ENCODE measurements at places on chromosomes 2 and 18.
A peak's percentile ranks its signal among the peaks of the same experiment; 100 is the strongest.

DNA sequence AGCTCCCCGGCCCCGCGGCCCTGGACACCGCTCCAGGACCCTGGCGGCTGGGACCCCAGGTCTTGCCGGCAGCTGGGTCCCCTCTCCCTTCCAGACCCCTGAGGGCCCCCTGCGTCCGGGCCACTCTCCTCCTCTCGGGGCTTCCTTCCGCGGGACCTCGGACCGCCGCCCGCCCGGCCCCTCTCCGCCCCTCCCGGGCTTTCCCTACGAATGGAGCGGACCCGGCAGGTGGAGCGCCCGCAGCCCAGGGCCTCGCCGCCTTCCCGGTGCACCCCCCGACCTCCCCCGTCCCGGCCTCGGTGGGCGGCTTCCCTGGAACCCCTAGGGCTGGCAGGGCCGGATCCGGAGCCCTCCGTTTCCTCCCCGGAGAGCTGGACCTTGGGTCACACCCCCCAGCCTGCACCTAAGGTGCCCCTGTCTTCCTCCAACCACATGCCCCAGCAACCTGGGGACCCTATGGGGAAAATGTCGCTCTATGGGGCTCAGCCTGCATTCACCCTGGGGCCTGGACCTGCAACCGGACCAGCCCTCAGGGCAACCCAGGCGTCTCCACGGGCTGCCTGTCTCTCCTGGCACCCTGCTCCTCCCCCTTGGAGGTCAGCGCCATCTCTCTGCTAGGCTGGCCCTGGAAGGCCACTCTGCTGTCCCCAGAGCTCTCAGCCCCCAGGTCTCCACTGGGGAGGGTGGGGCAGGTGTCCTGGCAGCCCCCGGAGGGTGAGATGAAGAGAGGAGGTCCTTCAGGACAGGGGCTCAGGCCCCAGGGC, 730 bp downstream of the B3GNT7 start:
- no peak for DNase-seq

GRCh38 chr2:201888426-201888800, 82.1 kb downstream of the CDK15 start:
- DNase-seq, result no peak

- DNase-seq, result peak; percentile 57
Observed at GRCh38 chr2:27306573-27307286, 1.5 kb downstream of the UCN start.

DNA sequence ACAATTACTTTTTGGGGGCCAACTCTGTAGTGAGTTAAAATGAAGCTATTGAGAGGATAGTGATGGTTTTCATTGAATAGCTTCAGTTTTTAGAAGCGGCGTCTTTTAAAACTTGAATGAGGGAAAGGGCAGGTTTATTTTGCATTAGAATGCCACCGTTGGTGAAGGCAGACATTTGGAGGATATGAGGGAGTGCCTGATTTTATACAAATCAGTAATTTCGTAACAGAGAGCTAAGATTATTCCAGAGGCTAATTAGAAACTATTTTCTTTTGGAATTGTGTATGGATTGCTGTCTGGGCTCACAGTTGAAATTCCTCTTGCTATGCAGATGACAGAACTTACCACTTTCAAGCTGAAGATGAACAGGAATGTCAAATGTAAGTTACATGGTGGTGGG, 67.6 kb downstream of the ITGB1BP1 start:
- no peak for DNase-seq

- DNase-seq, result no peak
Observed at GRCh38 chr2:242011516-242011915, 142.0 kb downstream of the RTP5 start.
